ENCODE measurements at places on chromosomes 11 and 22. TPM values are rescaled to one million over a fixed set of nuclear protein-coding genes. Genes with fewer than 3 reads are reported as not detected.

OR51B4 gene
- not detected for total RNA-seq

GP1BB gene
- total RNA-seq = not detected

CSNK2A3 gene
- total RNA-seq = 0.56 TPM

KCNK7 gene
- 0.48 TPM for total RNA-seq

All from Karpas-422 (cell line).